ENCODE measurements at places on chromosomes 4 and X.

GRCh38 chr4:128456171-128456570, 168.6 kb upstream of the PGRMC2 start:
- DNase-seq, result no peak

DNA sequence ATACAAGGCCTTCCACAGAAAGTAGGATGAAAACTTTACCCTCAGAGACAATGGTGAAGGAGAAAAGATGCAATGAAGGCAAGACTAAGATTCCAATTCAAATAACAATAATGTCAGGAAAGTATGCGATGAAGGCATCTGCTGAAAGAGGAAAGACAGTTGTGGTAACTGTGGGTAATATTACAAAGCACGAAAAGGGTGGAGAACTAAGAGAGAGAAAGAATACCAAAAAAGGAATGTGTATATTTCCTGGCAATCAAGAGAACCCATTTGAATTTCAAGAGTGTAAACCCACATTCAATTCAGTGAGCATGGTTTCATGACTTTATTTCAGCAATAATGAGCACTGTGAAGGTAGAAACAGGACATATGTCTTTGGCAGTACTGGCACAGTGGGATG, 225.5 kb downstream of the PALLD start:
- DNase-seq, result no peak

DNA sequence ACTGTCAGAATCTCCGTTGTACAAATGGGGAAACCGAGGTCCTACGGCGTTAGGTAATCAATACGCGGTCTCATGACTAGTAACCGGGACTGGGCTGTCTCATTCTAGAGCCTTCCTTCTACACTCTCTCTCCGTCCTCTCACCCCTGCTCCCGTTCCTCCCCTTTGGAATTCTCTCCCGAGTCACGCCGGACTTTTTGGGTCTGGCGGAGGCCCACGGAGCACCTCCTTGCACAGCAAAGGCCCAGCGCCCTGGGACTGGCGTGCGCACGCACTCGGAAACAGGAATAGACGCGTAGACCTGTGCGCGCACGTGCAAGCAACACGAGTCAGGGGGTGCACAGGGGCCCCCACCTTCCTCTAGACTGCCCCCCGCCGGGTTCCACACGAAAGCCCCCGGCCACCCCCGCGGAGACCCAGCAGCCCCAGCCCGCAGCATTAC, 361 bp downstream of the QDPR start:
- no peak for DNase-seq

- no peak for DNase-seq
Measured at GRCh38 chrX:20393944-20394343, 127.2 kb upstream of the RPS6KA3 start.

- DNase-seq, result no peak
Measured at GRCh38 chrX:141142946-141143345, 34.0 kb downstream of the LDOC1 start.

DNA sequence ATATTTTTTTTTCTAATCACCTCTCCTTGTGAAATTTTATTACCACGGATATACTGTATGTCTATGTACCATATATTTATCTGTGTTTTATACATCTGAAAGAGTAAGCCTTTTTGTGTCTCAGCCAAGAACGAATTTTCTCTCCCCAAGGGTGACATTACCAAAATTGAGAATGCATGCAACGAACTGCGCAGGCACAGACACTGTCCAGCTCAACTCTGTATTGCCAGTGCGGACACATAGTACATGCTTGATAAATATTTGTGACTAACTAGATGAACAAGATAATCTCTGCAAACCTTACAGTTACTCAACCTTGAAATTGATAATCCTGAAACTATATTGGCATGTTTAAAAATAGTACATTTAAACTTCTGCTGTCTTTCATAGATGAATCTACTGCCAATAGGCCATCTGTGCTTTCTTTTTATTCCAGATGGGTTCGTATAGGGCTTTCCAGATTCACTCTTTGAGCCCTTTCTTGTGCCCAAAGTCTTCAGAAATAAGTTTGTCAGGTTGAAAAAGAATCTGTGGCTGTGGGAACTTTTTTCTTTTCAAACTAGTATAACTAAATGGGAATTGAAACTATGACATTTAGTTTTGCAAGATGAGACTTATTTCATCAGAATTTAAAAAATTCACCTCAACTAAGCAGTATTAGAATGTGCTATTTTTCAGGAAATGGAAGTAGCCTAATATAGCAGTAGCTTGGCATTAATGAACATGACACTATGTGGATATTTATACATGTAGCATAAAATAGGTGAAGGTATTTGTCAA, 38.9 kb downstream of the DTHD1 start:
- DNase-seq, result no peak
